Stimulated activated CD4-positive, alpha-beta T cell treated with anti-CD3 and anti-CD28 coated beads, Interleukin-4, amount 100 ng/mL, for 1 hour (primary cell): ENCODE measurements at places on chromosomes 16 and 17.

- DNase-seq, result no peak
These were observed 8.2 kb downstream of the VPS4A start for GRCh38 chr16:69319381-69319780.

DNA sequence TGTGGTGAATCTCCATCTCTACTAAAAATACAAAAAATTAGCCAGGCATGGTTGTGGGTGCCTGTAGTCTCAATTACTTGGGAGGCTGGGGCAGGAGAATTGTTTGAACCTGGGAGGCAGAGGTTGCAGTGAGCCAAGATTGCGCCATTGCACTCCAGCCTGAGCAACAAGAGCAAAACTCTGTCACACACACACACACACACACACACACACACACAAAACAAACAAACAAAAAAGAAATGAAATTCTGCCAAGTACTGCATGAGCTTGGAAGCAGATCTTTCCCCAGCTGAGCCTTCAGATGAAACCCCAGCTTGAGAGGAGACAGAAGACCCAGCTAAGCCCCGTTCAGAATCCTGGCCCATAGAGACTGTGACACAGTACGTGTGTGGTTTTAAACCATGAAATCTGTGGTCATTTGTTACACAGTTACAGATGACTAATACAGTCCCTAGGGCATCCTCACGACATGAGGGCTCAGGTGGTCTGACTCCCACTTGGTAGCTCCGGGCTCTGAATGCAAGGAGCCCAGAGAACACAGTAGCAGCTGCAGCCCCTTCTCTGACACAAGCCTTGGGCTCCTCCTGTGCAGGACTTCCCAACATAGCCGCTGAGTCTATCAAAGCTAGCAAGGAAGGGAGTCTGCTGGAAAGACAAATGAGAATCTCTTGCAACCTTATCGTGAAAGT, 132.8 kb downstream of the SEC14L1 start:
- no peak for DNase-seq

GRCh38 chr17:79809530-79810129, 12.8 kb upstream of the CBX8 start:
- DNase-seq, result no peak

DNA sequence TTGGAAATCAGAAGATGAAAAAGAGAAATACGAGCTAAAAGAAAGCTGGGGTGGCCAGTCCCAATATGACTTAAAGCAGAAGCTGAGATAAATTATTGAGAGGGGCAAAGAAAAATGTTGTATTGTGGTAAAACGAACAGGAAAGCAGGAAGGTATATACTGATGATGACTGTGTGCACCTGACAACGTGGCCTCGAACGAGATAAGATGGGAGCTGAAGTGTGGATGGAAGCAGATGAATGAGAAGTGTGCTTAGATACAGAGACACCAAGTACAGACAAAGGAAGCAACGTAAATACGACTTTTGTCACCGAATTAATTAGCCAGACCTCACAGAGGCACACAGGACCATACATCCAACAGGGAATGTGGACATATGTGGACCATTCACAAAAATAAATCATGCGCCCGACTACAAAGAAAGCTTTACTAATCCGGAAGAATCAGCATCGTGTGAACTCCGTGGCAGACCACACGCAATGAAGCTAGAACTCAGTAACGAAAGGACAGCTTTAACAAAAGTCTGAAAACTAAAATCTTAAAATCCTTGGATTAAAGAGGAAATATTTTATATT, 218.7 kb downstream of the RPTOR start:
- DNase-seq, result no peak

- no peak for DNase-seq
These were observed 77.6 kb upstream of the MED9 start for GRCh38 chr17:17398943-17399926.

GRCh38 chr17:21213638-21214014, 335 bp downstream of the TMEM11 start:
- peak; percentile 36 for DNase-seq

GRCh38 chr17:5615476-5615875, 31.2 kb upstream of the NLRP1 start:
- no peak for DNase-seq

- no peak for DNase-seq
These were observed 1046.5 kb upstream of the RBFOX1 start for GRCh38 chr16:6286176-6286575.

GRCh38 chr17:66535611-66536010, 233.2 kb downstream of the PRKCA start:
- no peak for DNase-seq

- no peak for DNase-seq
These were observed 51.1 kb downstream of the ADAMTS18 start for GRCh38 chr16:77383606-77384187.

DNA sequence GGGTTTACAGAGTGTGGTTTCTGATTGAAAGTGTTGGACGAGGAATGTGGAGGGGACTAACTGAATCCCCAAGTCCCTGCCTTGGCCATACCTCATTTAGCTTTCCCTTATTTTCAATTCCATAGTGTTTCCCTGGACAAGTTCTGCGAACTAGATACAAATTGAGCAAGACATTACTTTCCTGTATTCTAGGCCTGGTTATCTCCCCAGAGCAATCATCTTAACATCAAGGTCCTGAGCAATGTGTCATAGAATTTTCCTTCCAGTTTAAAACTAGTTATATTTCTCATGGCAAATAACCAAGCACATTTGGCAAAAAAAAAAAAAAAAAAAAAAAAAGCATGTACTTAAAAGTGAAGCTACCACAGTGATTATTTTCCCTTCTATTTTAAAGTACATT, 330.1 kb downstream of the CDH11 start:
- no peak for DNase-seq

- no peak for DNase-seq
These were observed 88.9 kb downstream of the C16orf78 start for GRCh38 chr16:49462362-49462988.

DNA sequence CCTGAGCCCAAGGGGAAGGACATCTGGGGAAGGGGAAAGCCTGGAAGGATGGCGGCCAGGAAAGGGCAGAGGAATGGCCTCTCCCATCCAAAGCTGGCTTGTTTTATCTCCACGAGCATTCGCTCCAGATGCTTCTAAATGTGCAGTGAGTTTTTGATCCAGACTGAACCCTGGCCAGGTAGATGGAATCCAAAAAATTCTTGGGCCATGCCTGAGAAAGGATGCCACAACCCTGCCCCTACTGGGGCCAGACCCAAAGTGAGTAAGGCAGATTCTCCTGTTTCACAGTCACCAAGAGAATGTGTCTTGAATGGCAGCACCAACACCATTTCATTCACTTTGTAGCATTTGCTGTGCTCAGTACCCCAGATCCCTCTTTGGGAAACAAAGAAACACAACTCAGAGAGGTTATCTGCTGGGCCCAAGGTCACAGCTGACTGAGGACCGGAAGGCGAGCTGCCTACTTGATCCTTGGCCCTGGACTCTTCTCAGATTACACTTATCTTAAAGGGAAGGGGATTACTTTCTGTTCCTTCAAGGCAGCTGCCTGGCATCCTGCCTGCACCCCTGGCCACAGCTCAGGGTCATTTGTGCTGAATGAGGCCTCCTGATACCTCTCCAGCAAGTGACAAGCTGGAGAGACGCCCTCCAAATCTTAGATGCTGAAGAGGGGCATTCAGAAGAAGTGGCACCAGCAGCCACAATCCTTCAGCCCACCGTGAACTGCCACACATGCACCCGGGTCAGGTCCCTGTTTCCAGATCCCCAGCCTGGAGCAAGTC, 3.6 kb downstream of the LRRC75A start:
- DNase-seq, result no peak

DNA sequence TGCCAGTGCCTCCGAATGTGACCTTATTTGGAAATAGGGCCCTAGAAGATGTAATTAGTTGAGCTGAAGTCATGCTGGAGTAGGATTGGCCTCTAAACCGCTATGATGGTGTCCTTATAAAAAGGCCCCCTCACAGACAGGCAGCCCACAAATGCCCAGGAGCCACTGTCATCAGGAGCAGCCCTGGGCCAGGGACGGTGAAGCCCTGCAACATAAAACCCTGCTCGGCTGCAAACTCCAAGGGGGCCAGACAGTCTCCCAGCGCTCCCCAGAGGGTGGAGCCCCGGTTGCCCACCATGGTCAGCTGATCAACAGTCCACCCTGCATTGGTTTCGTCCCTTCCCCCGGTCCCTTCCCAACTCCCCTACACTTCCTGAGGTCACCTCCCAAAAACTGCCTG, 351.7 kb downstream of the FOXL1 start:
- no peak for DNase-seq

DNA sequence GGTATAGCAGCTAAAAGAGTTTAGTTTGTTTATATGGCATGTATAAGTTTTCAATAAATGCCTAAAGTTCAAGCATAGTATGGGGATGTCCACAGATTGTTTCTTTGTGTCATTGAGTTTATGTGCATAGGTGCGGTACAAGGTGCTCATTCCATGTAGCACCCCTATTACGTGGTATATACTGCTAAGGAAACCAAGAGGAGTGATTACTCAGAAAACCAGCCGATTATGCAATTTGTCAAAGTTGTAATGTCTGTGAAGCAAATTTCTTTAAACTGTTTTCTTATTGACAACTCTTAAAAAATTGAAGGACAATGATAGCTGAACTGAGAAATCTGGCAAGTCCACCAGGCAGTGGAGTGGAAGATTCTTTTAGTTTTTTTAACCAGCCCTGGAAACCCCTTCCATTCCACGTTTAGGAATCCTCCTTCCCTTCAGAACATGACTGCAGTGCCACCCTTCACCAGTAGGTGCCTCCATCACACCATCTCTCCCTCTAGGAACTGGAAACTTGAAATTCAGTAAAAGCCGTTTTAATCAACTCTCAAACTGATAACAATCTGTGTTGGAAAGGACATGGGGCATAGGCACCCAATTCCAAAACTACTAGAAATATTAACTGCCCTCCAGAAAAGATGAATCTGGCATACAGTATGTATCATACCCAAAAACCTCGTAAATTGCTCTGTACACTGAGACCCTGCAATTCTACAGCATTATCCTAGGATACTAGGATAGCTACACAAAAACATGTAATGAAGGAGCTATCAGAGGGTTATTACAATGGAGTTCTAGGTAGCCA, 43.5 kb downstream of the REXO5 start:
- peak; percentile 64 for DNase-seq

DNA sequence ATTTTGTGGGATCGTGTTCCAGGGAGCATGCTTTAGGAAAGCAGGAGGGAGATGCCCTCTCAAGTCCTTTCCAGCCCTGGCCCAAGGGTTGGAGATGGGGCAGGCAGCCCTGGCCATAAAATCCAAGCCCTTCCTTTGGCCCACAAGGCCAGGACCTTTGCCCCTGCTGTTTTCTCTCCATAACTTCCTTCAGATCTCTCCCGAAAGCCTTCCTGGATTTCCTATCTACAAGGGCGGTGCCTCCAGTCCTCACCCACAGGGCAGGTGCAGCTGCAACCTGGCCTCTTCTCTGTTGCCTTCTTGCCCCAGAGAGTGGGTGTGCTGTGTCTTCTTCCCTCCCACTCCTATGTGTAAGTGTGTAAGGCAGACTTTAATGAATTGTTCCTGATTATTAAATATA, 8.5 kb upstream of the PDP2 start:
- DNase-seq, result no peak

- DNase-seq, result no peak
These were observed 8.6 kb downstream of the MAPT start for GRCh38 chr17:45902892-45903346.

- DNase-seq, result no peak
These were observed 45.9 kb downstream of the MRTFB start for GRCh38 chr16:14117051-14117450.

GRCh38 chr16:30964574-30965226, 7.1 kb downstream of the SETD1A start:
- DNase-seq, result no peak

GRCh38 chr16:66653581-66654350, 42.8 kb downstream of the CMTM4 start:
- no peak for DNase-seq

DNA sequence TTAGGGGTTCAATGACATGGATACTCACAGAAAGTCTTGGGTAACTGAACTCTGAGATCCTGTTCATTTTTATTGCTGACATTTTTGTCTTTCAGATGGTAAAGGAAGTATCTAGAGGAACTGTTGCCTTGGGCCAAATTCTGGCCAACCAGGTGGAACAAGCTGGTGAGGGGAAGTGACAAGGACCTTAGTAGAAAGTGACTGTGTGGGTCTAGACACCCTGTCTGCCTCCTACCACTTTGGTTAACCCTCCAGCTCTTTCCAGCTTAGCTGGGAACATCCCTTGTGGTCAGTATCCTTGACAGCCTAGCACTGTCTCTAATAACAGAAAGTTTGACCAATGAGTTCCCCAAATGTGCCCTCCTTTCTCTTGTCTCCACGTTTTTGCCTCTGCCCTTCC, 28.8 kb upstream of the PRKCB start:
- DNase-seq, result no peak

GRCh38 chr16:66574531-66574930, 4.7 kb upstream of the CMTM2 start:
- no peak for DNase-seq

- DNase-seq, result no peak
These were observed 69.8 kb downstream of the PCTP start for GRCh38 chr17:55820675-55821074.

DNA sequence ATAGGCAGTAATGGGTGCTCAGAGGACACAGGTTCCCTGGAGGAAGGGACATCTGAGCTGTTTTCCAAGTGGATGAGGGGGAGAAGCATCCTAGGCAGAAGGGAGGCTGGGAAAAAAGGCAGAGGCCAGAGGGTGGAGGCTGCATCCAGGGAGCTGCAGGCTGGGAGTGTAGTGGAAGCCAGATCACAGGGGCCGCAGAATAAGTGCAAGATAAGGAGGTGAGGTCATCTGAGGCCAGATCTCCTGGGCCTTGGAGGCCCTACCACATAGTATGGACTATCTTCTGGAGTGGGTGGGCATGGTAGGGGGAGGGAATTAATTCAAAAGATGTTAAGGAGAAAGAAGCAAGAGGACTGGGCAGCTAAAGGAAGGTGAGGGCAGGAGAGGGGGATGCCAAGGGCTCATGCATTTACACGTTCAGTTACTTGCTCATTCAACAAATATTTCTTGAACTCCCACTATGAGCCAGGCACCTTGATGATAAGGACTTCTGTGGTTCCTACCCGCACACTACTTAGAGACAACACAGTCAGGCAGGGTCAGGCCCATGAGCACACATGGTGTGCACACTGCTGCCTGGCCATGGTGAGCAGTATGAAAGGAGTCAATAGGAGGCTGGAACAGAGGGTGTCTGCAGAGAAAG, 2.4 kb upstream of the RIPOR1 start:
- no peak for DNase-seq
